ENCODE measurements at places on chromosomes 2 and 18. TPM values are rescaled to one million over a fixed set of nuclear protein-coding genes. Genes with fewer than 3 reads are reported as not detected.

DNA sequence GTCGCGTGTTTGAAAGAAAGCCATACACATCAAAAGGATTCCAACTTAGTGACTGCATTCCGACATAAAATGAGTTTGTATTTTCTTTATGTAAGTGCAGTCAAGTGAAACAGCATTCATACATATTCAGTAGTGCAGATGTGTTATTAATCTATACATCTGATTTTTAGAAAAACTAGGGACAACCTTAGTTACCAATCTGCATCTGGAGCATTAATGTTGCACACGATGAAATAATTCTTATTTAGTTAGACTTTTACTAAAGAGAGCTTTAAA lies 1.9 kb downstream of the GORASP2 start:
- no peak for DNase-seq

DNA sequence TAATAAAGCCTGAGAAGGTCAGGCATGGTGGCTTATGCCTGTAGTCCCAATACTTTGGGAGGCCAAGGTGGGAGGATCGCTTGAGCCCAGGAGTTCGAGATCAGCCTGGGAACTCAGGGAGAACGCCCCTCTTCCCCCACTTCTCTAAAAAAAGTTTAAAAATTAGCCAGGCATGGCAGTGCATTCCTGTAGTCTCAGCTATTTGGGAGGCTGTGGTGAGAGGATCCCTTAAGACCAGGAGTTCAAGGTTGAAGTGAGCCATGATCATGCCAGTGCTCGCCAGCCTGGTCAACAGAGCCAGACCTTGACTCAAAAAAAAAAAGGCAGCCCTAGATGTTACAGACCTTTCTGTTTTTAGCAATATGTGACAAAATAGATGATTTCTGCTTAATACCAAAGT lies 83.4 kb downstream of the AP1S3 start:
- DNase-seq = no peak

- DNase-seq = peak; percentile 74
Measured at GRCh38 chr2:235005603-235006259, 53.9 kb downstream of the SH3BP4 start.

DNA sequence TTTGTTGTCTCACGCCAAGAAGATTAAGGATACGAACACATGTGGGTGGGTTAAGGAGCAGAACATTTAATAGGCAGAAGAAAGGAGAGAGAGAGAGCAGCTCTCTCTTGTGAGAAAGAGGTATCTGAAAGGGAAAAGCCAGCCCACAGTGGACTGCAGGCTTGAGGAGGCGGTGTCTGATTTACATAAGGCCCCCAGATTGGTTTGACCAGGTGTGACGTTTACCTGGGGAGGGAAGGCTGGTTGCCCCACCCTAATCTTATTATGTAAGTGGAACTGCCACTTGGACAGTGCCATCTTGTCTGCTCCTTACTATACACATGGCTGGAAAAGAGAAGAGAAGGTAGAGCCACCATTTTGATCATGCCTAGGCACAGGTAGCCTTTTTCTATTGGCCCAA lies 189.2 kb downstream of the NCK2 start:
- DNase-seq = no peak

DNA sequence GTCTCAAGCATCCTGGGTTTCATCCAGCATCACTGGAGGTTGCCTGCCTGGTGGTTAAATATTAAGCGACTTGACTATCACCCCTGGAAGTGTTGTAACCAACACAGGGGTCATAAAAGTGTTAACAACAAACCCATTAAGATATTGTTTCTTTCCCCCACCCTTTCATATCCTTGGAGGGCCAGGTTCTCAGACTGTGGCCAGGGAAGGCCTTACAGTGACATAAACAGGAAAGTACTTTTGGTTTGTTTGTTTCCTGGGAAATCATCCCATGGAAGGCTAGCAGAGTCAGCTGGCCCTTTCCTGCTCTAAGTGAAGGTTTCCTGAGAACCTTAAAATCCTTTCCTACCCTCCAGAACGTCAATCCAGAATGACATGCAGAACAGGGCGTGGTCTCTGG lies 160.9 kb downstream of the CLIP4 start:
- no peak for DNase-seq

DNA sequence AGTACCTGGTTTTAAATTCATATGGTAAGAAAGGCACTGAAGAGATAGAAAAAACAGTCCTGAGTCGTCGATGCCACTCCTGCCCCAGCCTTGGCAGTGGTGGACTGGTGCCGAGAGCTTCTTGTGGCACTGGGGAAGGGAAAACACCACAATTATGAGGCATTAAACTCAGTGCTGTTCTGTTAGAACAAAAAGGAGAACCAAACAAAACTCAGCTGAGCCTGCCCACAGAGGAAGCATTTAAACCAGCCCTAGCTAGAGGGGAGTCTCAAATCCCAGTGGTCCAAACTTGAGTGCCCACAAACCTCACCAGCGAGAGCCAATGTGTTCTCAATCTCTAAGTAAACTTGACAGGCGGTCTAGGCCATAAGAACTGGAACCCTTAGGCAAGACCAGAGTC lies 1254.5 kb upstream of the FAM98A start:
- no peak for DNase-seq

- DNase-seq = no peak
Measured at GRCh38 chr2:134433979-134434378, 180.1 kb downstream of the MGAT5 start.

Gene SKOR2
- not detected for total RNA-seq

Gene CXCR4
- total RNA-seq = 2.0 TPM

Gene FAP
- total RNA-seq = 0.62 TPM

Gene METTL5
- total RNA-seq = 69.1 TPM

Gene TMEM200C
- 0.24 TPM for total RNA-seq

Gene IL36G
- total RNA-seq = not detected
